ENCODE measurements at places on chromosomes 13 and 19. TPM values are rescaled to one million over a fixed set of nuclear protein-coding genes. Genes with fewer than 3 reads are reported as not detected.

Gene NLRP5
- not detected for total RNA-seq

Gene EHD2
- 0.70 TPM for total RNA-seq

Gene GAPDHS
- not detected for total RNA-seq

Gene MED16
- total RNA-seq = 55.0 TPM

Gene C19orf81
- total RNA-seq = not detected

Gene PRKCG
- total RNA-seq = 0.15 TPM

Gene SPRYD7
- total RNA-seq = 3.5 TPM

Gene ZNF534
- total RNA-seq = not detected

Gene COL4A2
- total RNA-seq = not detected

Gene RNF17
- total RNA-seq = not detected

Gene PEX11G
- total RNA-seq = 1.1 TPM

Gene OR7A5
- total RNA-seq = not detected

Gene SIAH3
- total RNA-seq = 4.8 TPM

Gene TMEM221
- not detected for total RNA-seq

Gene ZNF527
- total RNA-seq = 8.5 TPM

Gene ZNF776
- total RNA-seq = 25.3 TPM

Gene KLK12
- not detected for total RNA-seq

Gene GRK1
- not detected for total RNA-seq

Gene ZNF865
- 16.4 TPM for total RNA-seq

Gene ZNF536
- total RNA-seq = 0.03 TPM

Gene ZNF579
- 13.2 TPM for total RNA-seq

Gene ZNF888
- total RNA-seq = 5.6 TPM

Gene UBE2S
- total RNA-seq = 35.1 TPM

Gene SOX1
- not detected for total RNA-seq

Gene ZNF83
- 84.6 TPM for total RNA-seq

Gene CYP2F1
- total RNA-seq = 0.83 TPM

Gene SPTBN4
- total RNA-seq = 0.80 TPM

Gene ZNF525
- total RNA-seq = 26.1 TPM

Gene DLEU7
- not detected for total RNA-seq

Gene CEACAM19
- total RNA-seq = 2.7 TPM

Gene ZNF17
- total RNA-seq = 12.3 TPM

Gene SEMA6B
- 0.43 TPM for total RNA-seq

Gene NLRP4
- not detected for total RNA-seq

Gene DCT
- total RNA-seq = 0.79 TPM

Gene DENND1C
- total RNA-seq = 114 TPM

Gene CNN1
- total RNA-seq = 0.96 TPM

Gene CDC34
- 35.4 TPM for total RNA-seq

Gene ZNF324B
- total RNA-seq = 10.6 TPM

Gene APOC4
- not detected for total RNA-seq

Gene TEKTIP1
- 7.7 TPM for total RNA-seq

Gene RDH8
- total RNA-seq = not detected

Gene TNNI3
- total RNA-seq = not detected

Gene KLK10
- total RNA-seq = not detected

Gene KCNC3
- 1.5 TPM for total RNA-seq

Gene NFIX
- 6.0 TPM for total RNA-seq

Gene FBXL12
- 36.7 TPM for total RNA-seq
